ENCODE measurements at places on chromosomes 11 and 22.

DNA sequence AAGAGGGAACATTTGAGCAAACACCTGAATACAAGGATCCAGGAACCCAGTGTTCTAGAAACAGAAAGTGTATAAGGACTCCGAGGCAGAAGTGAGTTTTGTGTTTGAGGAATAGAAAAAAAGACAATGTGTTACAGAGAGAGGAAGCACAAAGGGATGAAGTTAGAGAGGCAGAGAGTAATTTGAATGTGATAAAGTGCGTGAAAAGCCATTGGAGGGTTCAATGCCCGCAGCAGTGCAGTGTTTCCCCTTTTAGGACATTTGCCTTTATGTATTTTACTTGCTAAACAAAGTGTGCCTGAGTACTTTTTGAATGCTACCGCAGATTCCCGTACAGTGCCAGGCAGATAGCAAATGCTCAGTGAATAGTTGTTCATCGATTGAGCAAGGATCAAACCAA, 508.5 kb downstream of the RAB38 start:
- no peak for DNase-seq

DNA sequence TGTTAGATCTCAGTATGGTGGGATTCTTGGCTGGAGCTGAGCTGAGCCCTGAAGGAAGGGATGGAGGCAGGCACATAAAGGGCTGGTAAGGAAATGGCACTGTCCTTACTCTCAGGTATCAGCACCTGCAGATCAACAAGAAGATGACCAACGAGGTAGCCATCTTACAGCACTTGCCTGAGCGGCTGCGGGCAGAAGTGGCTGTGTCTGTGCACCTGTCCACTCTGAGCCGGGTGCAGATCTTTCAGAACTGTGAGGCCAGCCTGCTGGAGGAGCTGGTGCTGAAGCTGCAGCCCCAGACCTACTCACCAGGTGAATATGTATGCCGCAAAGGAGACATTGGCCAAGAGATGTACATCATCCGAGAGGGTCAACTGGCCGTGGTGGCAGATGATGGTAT, 2.4 kb downstream of the CNGA4 start:
- DNase-seq: no peak

DNA sequence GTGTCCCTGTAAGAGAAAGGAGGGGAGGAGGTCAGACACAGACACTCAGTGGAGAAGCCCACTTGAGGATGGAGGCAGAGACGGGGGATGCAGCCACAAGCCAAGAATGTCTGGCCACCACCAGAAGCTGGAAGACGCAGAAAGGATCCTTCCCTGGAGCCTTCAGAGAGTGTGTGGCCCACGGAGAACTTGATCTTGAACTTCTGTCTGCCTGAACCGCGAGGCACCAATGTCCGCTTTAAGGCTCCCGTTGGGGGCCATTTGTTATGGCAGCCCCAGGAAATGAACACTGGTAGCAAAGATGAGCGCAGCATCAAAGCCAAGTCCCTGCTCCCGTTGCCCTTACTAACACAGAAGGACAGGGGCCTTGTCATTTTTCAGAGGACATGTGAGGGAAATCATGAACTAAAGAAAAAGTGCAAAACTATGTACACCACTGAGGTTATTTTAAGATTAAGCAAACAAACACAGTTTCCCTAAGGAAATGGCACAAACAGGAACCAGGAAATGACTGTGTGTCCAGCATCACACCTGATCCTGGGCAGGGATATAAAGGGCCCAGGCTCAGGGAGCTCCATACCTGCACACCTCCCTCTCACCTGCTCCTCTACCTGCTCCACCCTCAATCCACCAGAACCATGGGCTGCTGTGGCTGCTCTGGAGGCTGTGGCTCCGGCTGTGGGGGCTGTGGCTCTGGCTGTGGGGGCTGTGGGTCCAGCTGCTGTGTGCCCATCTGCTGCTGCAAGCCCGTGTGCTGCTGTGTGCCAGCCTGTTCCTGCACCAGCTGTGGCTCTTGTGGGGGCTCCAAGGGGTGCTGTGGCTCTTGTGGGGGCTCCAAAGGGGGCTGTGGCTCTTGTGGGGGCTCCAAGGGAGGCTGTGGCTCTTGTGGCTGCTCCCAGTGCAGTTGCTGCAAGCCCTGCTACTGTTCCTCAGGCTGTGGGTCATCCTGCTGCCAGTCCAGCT, at the start of gene KRTAP5-6:
Gene KRTAP5-6, plus strand, starts transcription at position 588 of the 963 bp plus-strand sequence. Its CDS starts 51 bp downstream, at position 639.
- no peak for DNase-seq

DNA sequence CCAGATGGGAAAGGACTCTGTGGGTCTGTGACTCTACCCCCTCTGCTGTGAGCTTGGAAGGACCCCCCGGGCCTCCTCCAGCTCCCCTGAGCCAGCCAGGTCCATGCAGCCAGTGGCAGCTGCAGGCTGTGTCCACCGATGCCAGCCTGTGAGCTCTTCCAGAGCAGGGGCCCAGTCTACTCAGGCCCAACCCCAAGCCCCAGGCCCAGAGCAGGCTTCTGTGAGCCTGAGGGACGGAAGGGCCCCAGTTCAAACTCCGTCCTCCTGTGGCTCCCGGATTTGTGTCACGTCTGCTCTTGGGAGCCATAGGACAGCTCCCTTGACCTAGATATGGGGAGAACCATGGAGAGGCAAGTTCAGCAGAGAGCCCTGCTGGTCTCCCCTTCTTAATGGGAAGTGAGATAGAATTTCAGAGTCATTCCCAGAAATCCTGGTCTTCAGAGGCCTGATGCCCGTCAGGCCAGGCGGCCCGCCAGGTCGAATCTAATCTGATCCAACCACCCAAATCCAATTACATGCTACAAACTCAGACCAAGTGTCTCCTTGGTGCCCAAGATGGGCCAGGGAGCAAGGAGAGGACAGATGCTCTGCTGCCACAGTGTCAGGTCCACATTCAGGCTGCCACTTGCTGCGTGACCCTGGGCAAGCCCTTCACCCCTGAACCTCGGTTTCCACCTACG, 75.1 kb downstream of the SCUBE1 start:
- DNase-seq: no peak

DNA sequence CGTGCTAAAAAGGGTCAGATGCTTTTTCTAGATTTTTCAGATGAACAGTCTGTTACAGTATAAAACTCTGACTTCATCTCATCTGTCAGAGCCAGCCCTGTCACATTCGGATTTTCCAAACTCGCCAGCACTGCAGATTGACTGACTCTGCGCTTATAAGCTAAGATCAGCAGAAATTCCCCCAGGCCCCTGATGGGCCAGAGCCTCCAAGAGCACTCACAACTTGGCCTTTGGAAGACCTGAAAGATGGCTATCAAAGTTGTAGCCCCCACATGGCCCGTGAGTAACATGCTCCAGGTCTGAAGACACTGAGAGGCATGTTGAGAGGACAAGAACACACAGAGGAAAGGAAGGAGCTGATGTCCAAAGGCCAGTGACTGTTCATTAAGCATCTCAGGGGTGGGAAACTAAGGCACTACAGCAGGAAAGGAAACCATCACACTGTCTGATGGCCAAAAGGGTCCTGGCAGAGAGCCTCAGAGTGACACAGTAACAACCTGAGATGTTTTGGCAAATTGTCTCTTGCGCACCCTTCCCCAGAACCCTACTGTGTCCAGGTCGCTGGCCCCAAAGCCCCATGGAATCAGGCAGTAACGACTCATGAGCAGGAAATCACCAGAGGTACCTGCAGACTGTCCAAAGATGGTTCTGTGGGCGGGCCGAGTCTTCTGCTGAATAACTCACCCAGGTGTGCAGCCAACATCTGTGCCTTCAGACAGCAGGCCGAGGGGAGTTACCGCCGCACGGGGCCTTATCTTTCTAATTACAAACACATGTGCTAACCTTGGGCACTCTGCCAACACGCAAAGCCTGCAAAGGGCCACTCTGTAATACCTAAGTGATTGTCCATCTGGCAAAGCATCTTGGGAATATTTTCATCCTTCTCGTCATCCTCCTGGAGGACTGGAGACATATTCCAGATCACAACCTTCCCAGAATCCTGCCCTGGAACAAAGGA, 23.6 kb downstream of the HIRA start:
- no peak for DNase-seq

GRCh38 chr11:70736461-70736860, 338.1 kb downstream of the CTTN start:
- no peak for DNase-seq

GRCh38 chr11:127193950-127194349, 193.4 kb upstream of the KIRREL3 start:
- DNase-seq: no peak

GRCh38 chr11:112355726-112356125, 95.1 kb upstream of the PLET1 start:
- DNase-seq: peak; percentile 95

- DNase-seq: peak; percentile 59
Observed at GRCh38 chr11:35619855-35620640, 1.8 kb downstream of the FJX1 start.

Data from cerebellar cortex (tissue), 1 donor.